T-helper 17 cell (primary cell): ENCODE measurements at places on chromosomes 7 and 10.

- no peak for DNase-seq
Measured at GRCh38 chr10:64039198-64039597, 518.0 kb downstream of the REEP3 start.

- no peak for DNase-seq
Measured at GRCh38 chr7:30176463-30177109, 41.8 kb downstream of the MTURN start.

DNA sequence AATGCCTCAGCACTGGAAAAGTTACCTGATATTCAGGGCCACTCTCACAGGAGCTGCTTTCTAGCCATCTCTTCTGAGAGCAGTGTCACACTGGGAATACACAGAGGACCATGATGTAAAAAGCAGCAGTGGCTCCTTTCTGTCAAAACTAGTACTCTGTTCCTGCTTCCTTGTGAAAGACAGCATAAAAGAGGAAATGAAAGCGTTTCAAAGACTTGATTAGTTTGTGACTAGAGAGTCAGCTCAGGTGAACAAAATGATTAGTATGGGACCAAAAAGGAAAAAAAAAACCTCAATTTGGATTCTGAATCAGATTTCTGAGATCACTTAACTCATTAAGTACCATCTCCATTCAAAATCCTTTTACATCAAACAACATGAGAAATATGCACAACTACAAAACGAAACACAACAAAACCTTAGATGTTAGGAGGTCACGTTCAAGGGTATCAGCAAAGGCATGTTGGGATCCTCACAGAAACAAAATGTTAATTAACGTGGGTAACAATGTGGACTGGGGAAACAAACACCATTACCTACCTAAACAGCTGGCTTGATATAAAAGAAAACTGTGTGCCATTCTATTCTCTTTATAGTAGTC is 103.7 kb downstream of the MACC1 start:
- no peak for DNase-seq

- no peak for DNase-seq
Measured at GRCh38 chr7:46210467-46210866, 289.4 kb upstream of the IGFBP3 start.

GRCh38 chr7:158032561-158033115 is 555.0 kb downstream of the PTPRN2 start:
- DNase-seq: no peak

- no peak for DNase-seq
Measured at GRCh38 chr10:86107131-86107530, 259.5 kb downstream of the GRID1 start.

- DNase-seq: no peak
Measured at GRCh38 chr7:145293754-145294153, 457.9 kb upstream of the TPK1 start.

GRCh38 chr7:831596-832166 is 595 bp upstream of the SUN1 start:
- no peak for DNase-seq

DNA sequence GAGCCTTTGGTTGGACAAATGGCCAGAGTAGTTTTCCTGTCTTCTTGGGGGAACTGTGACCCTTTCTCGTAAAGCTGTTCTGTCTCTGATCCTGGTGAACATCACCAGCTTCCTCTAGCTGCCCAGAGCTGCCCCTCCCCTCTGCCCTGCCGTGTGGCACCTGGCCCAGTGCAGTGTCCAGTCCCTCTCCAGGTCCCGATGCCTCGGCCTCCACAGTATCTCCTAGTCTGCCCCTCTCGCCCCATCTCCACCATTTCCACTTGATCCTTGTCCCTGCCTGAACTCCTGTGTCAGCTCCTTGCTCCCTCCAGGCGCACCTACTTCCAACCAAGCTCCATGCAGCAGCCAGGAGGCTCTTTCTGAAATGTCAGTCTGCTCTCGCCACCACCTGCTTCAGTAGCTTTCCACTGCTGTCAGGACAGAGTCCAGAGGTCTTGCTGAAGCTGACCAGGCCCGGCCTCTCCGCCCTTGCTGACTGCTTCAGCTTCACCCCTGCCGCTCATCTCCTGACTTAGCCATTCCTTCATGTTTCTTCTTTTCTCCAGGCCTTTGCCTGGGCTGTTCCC is 133.6 kb downstream of the GRK5 start:
- no peak for DNase-seq

DNA sequence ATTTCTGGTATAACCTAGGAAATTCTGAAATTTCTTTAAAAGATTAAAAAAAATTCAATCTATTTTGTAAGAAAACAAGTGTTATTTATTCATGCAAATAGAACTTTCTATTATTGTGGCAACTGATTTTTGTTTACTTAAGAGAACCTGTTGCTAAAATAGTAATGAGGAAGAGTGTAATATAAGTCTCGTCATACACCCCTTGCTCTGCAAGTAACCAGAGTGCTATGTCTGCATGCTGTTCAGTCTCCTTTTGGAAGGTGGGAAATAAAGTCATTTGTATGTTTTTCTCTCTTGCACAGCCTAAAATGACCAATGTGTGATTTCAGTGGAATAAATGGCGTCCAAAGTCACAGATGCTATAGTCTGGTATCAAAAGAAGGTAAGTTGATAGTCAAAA is 41.3 kb downstream of the PHTF2 start:
- DNase-seq: no peak

DNA sequence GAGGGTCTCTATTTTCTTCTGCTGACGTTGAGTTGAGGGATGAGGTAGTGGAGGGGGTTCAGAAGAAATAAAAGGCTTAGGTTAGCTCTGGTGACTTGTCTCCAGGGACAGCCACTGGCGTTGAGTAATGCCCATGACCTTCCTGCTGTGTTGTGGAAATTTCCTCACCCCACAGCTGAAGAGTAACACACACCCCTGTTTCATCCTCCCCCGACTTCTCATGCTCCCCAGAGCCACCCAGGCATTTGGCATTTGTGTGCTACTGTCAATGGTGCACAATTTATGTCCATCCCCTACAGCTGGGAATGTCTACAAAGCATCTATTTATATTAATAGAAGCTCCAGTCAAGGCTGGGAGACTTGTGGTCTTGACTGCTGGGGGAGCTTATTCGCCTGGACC is 4.7 kb upstream of the TMEM72 start:
- no peak for DNase-seq

- no peak for DNase-seq
Measured at GRCh38 chr7:98771519-98771918, 98.3 kb downstream of the TMEM130 start.

- no peak for DNase-seq
Measured at GRCh38 chr7:30682212-30683083, at the start of gene CRHR2. CRHR2 (minus strand) TSS chr7:30682456; CDS start chr7:30682280, 176 bp downstream.

DNA sequence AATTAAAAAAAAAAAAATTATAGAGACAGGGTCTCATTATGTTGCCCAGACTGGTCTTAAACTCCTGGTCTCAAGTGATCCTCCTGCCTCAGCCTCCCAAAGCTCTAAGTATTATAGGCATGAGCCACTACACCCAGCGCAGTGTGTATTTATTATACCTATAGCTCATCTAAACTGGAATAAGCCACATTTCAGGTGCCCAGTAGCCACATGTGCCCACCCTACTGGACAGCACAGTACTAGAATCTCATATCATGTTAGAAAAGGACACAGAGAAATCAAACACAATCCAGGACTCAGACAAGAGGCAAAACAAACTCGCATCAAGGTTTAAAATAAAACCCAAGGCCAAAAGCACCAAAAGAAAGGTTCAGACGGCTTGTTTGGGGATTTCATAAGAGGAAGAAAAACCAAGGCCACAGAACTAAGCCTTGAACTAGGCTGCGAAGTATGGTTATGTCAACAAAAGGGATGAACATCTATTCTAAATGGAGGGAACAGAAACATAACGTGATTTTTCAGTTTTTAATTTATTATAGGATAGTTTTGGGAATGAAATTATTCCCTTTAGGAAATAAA is 32.3 kb downstream of the SLC16A9 start:
- DNase-seq: no peak

GRCh38 chr10:89644967-89645741 is at the start of gene PANK1:
PANK1 (minus strand) TSS chr10:89645242; CDS start chr10:89644891, 351 bp downstream.
- peak; percentile 60 for DNase-seq

GRCh38 chr10:132065491-132066105 is at the start of gene JAKMIP3:
JAKMIP3 (plus strand) TSS chr10:132065946; CDS start chr10:132104809, 38,863 bp downstream.
- no peak for DNase-seq

- no peak for DNase-seq
Measured at GRCh38 chr10:51082857-51083256, 8.6 kb downstream of the PRKG1 start.

GRCh38 chr10:3226960-3227744 is 54.6 kb upstream of the PITRM1 start:
- DNase-seq: no peak
